ENCODE measurements at places on chromosomes 6 and 20.

DNA sequence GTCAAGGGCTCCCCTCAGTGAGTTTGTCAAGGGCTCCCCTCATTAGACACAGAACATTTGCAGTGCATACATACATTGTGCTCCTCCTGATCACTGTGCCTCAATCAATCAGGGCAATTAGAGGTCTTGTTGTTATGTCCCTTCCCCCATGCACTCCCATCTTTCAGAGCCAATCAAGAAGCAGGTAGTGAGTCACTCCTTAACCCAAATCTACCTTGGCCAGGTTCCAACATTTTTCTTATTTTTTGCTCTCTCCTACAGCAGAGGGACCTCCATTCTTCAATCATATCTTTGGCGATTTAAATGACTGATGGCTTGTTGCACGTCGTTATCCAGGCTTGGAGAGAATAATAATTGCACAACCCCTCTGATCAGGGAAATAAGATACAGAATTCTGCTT lies 409.9 kb upstream of the SPTLC3 start:
- DNase-seq, result no peak
- H3K27ac ChIP-seq, result no peak overlapping the region
- no peaks in the 10 kb centered on the region for H3K36me3 ChIP-seq
- no peaks in the 10 kb centered on the region for H3K27me3 ChIP-seq
- no peaks in the 10 kb centered on the region for H3K4me1 ChIP-seq

DNA sequence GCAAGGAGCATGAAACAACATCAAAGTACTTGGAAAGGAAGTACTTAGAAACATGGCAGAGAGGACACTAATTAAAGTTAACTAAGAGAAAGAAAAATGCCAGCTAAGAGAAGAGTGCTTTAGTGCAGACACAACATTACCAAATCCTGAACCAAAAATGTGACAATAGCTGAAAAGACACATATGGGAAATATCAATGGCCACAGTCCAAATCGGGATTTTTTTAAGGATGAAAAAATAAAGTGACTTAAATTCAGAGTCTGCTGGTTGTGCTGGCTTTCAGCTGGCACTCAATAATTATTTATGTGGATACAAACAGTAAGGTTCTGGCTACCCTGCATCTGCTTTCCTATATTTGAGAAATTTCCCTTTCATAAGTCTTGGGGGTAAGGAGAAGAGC lies 12.6 kb upstream of the DST start:
- H3K4me3 ChIP-seq, result no peak overlapping the region
- DNase-seq, result no peak
- H3K27me3 ChIP-seq, result no peaks in the 10 kb centered on the region
- H3K4me1 ChIP-seq, result peaks cover 27% of the 10 kb centered on the region

DNA sequence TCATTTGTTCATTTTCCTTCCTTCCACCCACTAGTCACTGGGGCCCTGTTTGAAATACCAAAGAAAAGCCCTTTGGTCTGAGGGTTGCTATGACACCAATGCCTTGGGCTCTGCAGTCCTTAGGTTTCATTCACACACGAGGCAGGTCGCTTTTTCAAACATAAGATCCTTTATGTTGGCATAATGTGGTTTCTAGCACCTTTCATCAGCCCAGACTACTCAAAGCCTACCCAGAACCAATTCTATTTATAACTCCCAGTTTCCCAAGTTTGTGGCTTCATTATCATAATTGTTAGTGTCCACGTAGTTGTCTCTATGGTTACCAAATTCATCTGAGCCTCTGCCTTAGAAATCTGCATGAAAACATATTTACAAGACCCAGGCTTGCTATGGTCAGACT lies 6.6 kb upstream of the TP53RK start:
- no peak overlapping the region for H3K27ac ChIP-seq
- no peaks in the 10 kb centered on the region for H3K36me3 ChIP-seq
- H3K4me1 ChIP-seq, result no peaks in the 10 kb centered on the region

DNA sequence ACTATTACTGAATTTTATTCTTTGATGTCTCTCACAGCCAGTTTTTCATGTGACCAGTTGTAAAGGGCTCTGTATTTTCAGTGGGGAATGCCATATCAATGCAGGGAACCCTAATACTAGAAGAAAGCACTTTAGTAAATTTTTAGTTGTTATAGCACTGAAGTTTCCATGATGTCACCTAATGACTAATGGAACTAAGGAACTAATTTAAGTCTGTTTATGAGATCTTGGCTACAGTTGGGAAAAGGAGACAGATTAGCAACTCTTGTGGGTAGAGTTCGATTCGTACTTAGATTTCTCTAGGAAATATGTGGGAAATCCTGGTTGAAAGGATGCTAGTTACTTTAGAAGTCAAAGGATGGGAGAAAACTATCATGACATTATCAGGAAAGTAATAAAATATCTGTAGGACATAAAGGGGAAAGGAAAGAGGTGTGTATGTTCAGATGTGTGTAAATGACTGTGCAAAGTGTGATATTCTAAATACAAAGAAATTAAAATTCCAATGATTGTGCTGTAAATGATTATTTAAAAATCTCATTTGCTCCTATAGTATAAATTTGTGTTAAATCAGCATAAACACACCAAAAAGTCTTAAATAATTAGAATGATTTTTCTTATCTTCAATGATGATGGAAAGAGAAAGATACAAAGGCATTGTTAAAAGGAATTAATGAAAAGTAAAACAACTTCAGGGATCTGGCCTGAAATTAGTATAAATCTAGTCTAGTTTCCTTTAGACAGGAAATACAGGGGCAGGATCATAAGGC lies 103.4 kb downstream of the LRRC1 start:
- H3K4me3 ChIP-seq, result no peak overlapping the region
- H3K36me3 ChIP-seq, result no peaks in the 10 kb centered on the region
- H3K27ac ChIP-seq, result no peak overlapping the region
- H3K27me3 ChIP-seq, result no peaks in the 10 kb centered on the region
- no peaks in the 10 kb centered on the region for H3K4me1 ChIP-seq

- H3K27me3 ChIP-seq, result no peaks in the 10 kb centered on the region
- H3K4me1 ChIP-seq, result no peaks in the 10 kb centered on the region
- H3K4me3 ChIP-seq, result no peak overlapping the region
- DNase-seq, result no peak
- no peaks in the 10 kb centered on the region for H3K36me3 ChIP-seq
Observed at GRCh38 chr20:7744411-7744810, 195.8 kb downstream of the HAO1 start.

GRCh38 chr6:162613310-162613709 lies 114.3 kb downstream of the PRKN start:
- H3K4me3 ChIP-seq, result no peak overlapping the region
- H3K36me3 ChIP-seq, result no peaks in the 10 kb centered on the region
- no peaks in the 10 kb centered on the region for H3K4me1 ChIP-seq
- H3K27ac ChIP-seq, result no peak overlapping the region

- H3K36me3 ChIP-seq, result peaks cover 9% of the 10 kb centered on the region
- peak overlapping the region; percentile 97 for H3K27ac ChIP-seq
- H3K4me3 ChIP-seq, result peak overlapping the region; percentile 78
- no peak for DNase-seq
Observed at GRCh38 chr6:87473419-87473903, 687 bp downstream of the SLC35A1 start.

DNA sequence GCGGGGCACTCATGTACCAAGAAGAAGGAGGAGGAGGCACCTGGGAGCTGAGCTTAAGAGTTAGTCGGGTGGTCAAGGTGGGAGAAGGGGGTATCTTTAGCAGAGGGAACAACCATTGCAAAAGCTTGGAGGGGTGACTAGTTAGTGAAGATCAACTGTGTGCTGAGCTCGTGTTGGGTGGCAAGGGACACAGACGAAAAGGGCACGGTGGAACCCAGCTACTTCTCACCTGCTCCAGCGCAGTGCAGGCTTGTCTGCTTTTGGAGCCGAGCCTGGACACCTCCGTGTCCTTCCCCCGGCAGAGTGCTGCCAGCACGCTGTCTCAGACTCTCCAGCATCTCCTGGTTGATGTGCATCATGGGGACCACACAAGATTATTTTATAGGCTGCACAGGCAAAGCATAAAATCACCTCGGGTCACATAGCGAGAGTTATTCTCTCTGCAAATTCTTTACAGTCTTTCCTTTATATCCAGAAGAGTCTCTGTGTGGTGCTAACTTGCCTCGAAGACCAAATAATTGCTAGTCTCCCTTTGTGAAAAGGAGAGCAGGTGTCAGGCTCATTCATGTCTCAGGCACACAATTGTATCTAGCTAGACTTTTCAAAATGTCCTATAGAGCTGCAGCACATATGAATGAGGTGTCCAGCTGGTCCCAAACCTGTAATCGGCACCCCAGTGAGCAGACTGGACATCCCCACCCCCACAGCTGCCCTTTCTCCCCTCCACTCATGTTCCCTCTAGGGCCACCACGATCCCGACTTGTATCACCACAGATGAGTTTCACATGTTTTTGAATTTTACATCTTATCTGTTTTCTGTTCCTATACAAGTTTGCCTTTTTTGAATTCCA lies 123.4 kb downstream of the CEBPB start:
- no peaks in the 10 kb centered on the region for H3K36me3 ChIP-seq
- H3K4me3 ChIP-seq, result no peak overlapping the region
- H3K27me3 ChIP-seq, result no peaks in the 10 kb centered on the region

DNA sequence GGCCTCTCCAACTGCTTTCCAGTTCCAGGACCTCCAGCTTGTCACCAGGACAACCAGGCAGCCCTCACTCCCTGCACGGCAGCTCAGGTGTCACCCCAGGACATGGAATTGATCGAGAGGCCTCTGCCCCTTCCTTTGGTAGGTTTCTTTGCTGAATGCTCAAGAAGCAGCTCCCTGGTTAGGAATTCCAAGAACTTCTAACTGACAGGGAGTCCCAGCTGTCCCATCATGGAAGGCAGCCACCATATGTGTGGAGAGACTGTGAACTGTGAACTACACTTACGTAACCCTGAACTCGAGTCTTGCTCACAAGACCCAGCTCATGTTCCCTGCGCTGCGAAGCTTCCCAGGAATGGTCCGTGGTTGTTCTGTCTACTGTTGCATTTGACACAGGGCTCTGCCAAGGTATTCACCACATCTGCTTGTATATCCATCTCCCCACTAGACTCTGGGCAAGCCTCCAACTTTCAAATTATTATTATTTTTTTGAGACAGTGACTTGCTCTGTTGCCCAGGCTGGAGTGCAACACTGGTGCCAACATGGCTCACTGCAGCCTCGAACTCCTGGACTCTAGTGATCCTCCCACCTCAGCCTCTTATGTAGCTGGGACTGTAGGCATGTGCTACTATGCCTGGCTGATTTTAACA lies 35.7 kb downstream of the MGME1 start:
- no peaks in the 10 kb centered on the region for H3K4me1 ChIP-seq
- no peak overlapping the region for H3K4me3 ChIP-seq
- no peak overlapping the region for H3K27ac ChIP-seq
- no peaks in the 10 kb centered on the region for H3K27me3 ChIP-seq
- H3K36me3 ChIP-seq, result no peaks in the 10 kb centered on the region

DNA sequence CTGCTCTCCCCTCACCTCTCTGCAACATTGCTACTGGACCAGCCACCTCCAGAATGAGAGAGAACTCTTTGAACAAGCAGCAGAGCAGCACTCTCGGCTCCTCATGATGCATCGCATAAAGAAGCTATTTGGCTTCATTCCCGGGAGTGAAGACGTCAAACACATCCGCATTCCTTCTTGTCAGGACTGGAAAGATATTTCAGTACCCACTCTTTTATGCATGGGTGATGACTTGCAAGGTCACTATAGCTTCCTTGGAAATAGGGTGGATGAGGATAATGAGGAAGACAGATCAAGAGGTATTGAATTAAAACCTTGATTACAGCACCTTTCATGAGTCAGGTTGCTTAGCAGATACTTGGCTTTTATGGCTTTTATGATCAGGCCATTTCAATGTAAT lies 4.3 kb downstream of the CALHM4 start:
- peak overlapping the region; percentile 67 for H3K27ac ChIP-seq
- H3K27me3 ChIP-seq, result no peaks in the 10 kb centered on the region
- H3K4me3 ChIP-seq, result no peak overlapping the region

- no peak overlapping the region for H3K27ac ChIP-seq
- no peak overlapping the region for H3K4me3 ChIP-seq
- no peaks in the 10 kb centered on the region for H3K4me1 ChIP-seq
- H3K27me3 ChIP-seq, result no peaks in the 10 kb centered on the region
Observed at GRCh38 chr6:5712349-5713215, 294.1 kb downstream of the NRN1 start.

DNA sequence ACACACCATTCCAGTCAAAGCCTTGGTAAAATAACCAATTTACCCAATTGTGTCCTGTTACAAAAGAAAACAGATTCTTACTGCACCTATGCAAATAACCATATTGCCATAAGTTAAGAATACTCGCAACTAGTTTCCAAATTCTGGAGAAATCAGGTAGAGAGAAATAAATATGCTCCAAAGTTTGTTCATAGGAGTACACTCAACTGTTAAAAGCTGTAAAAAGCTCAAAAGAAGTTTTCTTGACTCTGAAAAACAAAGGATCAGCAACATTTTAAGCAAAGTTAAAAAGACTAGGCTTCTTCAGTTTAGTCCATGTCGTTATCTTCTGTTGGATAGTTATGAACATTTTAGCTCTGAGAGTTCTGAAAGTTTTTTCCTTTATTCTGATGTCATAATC lies 48.0 kb downstream of the CEP85L start:
- no peak overlapping the region for H3K27ac ChIP-seq
- H3K4me1 ChIP-seq, result no peaks in the 10 kb centered on the region

DNA sequence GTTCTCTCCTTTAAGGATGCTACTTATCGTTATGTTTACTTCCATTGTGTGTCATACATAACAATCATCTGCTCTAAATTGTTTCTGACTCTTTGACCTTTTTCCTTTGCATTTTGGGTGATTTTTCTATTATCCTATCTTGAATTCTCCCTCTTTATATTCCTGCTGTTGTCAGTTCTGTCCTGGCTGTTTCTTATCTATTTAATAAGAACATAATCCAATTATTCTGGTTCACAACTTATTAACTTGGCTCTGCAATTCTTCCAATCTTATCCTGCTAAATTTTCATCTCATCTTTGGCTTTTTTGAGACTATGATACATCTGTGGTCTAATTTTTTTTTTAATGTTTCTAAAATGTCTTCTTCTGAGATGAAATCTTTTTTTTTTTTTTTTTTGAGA lies 54.7 kb upstream of the TOX2 start:
- no peaks in the 10 kb centered on the region for H3K36me3 ChIP-seq
- peak; percentile 42 for DNase-seq
- H3K27me3 ChIP-seq, result no peaks in the 10 kb centered on the region
- H3K4me3 ChIP-seq, result no peak overlapping the region

DNA sequence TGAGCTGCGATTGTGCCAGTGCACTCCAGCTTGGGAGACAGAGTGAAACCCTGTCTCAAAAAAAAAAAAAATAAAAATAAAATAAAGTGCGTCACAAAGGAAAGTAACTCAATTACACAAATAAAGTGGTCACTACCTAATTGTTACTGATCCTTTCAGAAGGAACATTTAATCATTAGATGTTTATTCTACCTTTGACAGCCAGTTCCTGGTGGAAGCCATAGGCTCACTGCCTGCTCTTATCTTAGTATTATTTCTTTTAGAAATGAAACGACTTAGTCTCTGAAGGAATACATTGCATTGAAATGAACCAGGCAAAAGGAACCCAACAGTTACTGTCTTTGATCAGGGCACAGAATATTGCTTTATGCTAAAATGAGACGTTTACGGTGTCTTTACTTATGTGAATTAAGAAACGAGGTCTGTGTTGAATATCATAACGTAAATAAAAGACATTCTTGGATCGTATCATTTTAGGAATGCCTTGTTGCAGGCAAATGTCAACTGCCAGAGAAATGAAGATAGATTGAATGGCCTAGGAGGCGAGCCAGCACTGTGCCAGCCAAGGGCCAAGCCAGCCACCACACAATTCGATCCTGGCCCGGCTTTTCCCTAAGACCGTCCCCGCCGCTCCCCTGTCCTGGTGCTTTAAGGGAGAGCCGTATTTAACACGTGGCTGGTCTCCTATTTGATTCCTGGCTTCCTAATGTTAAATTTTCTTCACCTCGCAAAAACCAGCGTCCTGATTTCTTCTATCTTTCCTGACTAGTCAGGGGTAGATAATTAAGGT lies 136.7 kb upstream of the GMDS start:
- no peak overlapping the region for H3K4me3 ChIP-seq
- no peaks in the 10 kb centered on the region for H3K36me3 ChIP-seq
- no peak for DNase-seq
- H3K4me1 ChIP-seq, result no peaks in the 10 kb centered on the region
- no peak overlapping the region for H3K27ac ChIP-seq
